Right cardiac atrium (tissue), 5 donors: ENCODE measurements at places on chromosomes 6 and 20.
A peak's percentile ranks its signal among the peaks of the same experiment; 100 is the strongest.

- DNase-seq, result no peak
Measured at GRCh38 chr6:151379933-151380847, 11.2 kb downstream of the ZBTB2 start.

DNA sequence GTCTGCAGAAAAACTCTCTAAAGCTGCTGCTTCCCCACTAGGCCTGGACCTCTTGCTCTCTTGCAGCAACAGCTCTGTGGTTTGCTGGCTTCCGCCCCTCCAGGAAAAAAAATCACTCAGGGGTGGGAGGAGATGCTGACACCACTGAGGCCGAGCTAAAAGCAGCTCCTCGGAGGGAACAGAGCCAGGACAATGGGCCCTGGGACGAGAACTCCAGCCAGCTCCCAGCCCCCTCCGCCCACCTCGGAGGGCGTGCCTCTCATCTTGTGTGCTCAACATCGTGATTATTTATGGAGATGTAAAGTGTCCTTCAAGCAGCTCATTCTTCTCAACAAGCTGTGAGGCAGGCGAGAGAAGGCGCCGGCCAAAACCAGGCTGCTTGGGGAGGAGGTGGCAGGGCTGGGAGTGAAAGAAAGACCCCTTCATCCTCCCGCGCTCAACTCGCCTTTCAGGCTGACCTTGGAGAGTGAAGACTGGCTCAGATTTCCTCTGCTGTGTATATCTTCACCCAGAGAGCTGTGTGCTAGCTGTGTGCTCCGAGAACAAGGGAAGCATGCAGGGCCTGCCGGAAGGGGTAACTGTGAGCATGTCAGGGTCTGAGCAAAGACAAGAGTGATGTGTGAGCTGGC, 53.5 kb upstream of the LRFN2 start:
- DNase-seq, result no peak

DNA sequence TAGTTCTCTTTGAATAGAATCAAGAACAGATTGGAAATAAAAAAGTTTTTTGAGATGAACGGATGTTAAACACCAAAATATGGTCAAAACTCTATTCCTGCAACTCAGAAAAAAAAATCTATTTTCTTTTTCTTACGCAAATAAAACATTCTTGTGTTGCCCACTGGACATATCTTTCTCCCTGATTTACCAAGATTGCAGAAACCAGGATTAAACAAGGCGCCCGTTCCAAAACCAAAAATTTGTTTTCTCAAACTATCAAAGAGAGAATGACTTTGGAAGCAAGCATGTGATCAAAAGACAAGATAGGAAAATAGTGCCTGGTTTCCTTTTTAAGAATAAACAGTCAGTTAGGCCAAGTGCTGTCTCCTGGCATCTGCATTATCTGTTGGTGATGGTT, 273.1 kb downstream of the CLIC5 start:
- DNase-seq, result no peak

- DNase-seq, result no peak
Measured at GRCh38 chr6:139762587-139763031, 388.2 kb upstream of the CITED2 start.

DNA sequence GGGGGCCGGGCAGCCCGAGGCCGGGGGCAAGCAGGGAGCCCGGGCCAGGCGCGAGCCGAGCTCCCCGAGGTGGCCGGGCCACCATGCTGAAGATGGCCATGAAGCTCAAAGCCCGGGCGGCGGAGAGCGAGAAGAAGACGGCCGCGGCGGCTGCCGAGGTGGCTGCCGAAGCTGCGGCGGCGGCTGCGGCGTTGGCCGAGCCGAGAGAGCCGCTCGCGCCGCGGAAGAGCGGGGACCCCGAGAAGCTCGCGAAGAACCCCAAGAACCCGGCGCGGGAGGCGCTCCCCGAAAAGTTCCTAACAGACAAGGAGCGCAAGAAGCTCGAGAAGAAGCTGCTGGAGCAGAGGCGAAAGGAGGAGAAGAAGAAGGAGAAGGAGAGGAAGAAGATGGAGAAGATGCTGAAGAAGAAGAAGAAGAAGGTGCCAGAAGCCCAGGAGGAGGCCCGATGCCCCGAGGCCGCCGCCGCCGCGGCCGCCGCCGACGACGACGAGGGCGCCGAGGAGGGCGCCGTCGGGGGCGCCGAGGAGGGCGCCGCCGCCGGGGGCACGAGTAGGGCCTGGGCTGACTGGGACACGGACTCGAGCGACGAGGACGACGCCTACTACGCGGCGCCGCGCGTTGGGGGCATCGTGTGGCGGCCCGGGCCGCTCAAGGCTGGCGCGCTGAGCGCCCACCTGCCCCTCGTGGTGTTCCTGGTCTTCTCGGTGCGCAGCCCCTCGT, 37.4 kb downstream of the GNAS start:
- peak; percentile 16 for DNase-seq

- DNase-seq, result no peak
Measured at GRCh38 chr20:62133864-62134263, 9.3 kb downstream of the PSMA7 start.

DNA sequence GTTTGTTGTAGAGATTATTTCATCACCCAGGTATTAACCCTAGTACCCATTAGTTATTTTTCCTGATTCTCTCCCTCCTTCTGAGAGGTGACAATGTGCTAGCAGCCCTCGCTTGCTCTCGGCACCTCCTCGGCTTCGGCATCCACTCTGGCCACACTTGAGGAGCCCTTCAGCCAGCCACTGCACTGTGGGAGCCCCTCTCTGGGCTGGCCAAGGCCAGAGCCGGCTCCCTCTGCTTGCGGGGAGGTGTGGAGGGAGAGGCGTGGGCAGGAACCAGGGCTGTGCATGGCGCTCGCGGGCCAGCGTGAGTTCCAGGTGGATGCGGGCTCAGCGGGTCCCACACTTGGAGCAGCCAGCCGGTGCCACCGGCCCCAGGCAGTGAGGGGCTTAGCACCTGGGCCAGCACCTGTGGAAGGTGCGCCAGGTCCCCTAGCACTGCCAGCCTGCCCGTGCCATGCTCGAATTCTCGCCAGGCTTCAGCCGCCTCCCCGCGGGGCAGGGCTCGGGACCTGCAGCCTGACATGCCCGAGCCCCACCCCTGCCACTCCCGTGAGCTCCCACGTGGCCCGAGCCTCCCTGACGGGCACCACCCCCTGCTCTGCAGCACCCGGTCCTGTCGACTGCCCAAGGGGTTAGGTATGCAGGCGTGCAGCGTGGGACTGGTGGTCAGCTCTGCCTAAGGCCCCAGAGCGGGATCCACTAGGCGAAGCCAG, 221.9 kb downstream of the WDR27 start:
- DNase-seq, result peak; percentile 43

DNA sequence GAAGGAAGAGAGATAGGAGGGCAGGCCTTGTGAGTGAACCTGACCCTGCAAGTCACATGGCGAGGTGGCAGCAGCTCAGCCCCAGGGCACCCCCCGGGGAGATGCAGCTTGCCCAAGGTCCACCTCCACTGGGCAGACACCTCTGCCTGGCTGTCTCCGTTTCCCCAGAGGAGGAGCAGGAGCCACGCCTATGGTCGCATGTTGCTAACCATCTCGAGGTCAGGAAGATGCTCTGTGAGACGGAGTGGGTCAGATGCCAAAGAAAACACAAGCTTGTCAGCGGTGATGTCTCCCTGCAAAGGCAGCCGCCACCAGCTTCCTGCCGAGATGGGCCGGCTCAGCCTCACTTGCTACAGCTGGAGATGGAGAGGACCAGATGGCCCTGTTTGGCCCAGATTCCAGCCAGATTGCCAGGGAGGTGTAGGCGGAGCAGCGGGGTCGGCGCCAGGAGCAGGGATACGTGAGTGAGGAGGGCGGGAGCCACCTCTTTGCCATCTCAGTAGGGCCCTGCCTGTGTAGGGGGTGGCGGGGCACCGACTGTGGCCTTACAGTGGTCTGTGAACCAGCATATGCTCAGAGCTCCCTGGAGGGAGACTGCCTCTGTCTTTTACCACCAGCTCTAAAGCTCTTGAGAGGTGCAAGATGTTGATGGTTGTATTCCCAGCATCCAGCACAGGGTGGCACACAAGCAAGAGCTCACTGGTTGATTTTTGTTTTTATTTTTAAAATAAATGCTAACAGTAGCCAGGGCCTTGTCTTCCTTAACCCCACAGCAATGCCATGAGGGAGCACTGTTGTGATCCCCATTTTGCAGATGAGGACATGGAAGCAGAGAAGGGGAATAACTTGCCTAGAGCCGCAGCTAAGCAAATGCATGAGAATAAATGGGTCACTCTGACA, 42.9 kb upstream of the FAM83D start:
- DNase-seq, result no peak

- no peak for DNase-seq
Measured at GRCh38 chr20:62135573-62136266, 7.5 kb downstream of the PSMA7 start.

GRCh38 chr6:75084018-75084417, 121.8 kb downstream of the COL12A1 start:
- no peak for DNase-seq

DNA sequence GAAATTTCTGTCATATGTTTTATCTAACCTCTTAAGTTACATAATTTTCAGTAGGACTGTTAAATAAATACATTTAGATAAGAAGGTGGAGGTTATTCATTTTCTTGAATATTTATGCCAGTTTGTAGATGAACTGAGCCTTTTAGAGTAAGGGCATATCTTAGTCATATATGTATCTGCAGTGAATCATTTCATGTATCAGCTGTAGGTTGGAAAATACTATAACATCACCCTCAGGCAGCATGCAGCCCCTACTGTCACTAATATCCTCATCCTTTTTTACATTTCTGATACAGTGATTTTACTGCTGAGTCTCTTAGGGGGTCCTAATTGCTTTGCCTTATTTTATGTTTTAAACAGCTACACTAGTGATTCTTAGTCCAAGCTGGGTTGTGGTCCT, 19.5 kb upstream of the SUMO4 start:
- DNase-seq, result no peak

- no peak for DNase-seq
Measured at GRCh38 chr6:53240761-53241160, 92.1 kb upstream of the GCM1 start.

- no peak for DNase-seq
Measured at GRCh38 chr6:20877008-20877937, 343.0 kb downstream of the CDKAL1 start.

DNA sequence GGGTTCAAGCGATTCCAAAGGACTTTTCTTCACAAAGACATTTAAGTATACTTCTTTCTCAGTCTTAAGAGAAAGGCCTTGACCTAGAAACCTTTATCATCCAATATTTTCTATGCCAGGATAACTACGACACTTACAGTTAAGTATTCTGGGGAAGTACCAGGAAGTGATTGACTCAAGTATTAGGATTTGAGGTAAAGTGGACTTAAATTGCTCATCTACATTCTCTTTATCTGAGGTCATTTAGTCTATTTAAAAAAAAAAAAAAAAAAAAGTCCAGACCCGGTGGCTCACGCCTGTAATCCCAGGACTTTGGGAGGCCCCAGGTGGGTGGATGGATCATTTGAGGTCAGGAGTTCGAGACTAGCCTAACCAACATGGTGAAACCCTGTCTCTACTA, 114.7 kb downstream of the ZFAND3 start:
- no peak for DNase-seq

DNA sequence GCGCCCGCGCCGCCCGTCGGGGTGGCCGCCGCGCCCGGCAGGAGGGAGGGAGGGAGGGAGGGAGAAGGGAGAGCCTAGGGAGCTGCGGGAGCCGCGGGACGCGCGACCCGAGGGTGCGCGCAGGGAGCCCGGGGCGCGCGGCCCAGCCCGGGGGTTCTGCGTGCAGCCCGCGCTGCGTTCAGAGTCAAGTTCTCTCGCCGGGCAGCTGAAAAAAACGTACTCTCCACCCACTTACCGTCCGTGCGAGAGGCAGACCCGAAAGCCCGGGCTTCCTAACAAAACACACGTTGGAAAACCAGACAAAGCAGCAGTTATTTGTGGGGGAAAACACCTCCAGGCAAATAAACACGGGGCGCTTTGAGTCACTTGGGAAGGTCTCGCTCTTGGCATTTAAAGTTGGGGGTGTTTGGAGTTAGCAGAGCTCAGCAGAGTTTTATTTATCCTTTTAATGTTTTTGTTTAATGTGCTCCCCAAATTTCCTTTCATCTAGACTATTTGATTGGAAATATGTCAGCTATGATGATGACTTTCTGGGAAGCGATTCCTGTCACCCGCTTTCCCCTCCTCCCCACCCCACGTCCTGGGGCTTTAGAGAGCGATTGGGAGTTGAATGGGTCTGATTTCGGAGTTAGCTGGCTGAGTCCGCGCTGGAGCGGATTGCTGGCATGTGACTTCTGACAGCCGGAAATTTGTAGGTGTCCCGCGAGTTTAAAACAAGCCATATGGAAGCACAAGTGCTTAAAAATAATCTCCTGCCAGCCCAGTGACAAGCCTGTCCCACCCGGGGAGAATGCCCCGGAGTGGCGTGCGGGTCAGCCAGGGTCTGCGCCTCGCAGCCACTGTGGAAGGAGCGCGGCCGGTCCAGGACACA, 1.1 kb downstream of the ESR1 start:
- peak; percentile 52 for DNase-seq

DNA sequence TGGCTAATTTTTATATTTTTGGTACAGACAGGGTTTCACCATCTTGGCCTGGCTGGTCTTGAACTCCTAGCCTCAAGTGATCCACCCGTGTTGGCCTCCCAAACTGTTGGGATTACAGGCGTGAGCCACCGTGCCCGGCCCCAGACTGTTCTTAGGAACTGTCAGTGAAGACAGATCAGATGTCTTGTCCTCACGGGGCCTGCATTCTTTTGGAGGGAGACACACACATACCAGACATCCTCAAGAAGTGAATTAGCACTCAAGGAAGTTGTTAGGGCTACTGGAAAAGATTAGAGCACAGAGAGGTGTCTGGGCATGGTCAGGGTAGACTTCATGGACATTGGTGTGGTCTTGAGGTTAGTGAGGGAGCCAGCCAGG, 10.3 kb upstream of the LPIN3 start:
- no peak for DNase-seq

- no peak for DNase-seq
Measured at GRCh38 chr6:36592221-36592655, 1.9 kb upstream of the SRSF3 start.

GRCh38 chr6:3007571-3007970, 7.9 kb downstream of the NQO2 start:
- no peak for DNase-seq

GRCh38 chr20:36688630-36689029, 42.6 kb upstream of the SLA2 start:
- no peak for DNase-seq

DNA sequence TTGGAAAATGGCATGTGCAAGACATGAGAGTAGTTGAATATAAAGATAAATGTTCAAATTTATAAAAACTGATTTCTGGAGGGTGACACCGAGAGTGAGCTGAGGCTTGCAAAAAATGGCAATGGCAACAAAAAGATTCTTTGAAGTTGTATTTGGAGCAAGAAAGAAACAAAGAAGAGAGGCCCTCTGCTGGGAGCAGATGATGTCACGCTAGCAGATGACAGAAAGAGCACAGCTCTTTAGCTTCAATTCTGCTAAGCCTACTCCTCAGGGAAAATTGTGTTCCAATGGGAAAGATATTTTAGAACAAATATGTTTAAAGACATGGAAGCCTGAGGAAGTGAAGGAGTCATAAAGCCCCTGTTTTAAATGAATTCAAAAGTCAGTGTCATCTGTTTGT, 125.3 kb upstream of the NOX3 start:
- DNase-seq, result no peak
